ENCODE measurements at places on chromosomes 3 and 15. TPM values are rescaled to one million over a fixed set of nuclear protein-coding genes. Genes with fewer than 3 reads are reported as not detected.

CCR1 gene
- polyA plus RNA-seq = 5.9 TPM

SLC9C1 gene
- 0.12 TPM for polyA plus RNA-seq

MOBP gene
- polyA plus RNA-seq = 318 TPM

BCHE gene
- 36.0 TPM for polyA plus RNA-seq

SLCO2A1 gene
- 12.5 TPM for polyA plus RNA-seq

RSRC1 gene
- 36.7 TPM for polyA plus RNA-seq

DUOXA2 gene
- polyA plus RNA-seq = not detected

WDR93 gene
- polyA plus RNA-seq = 1.2 TPM

CHRM5 gene
- 1.2 TPM for polyA plus RNA-seq

COL6A5 gene
- 0.09 TPM for polyA plus RNA-seq

C3orf80 gene
- polyA plus RNA-seq = 4.2 TPM

SKOR1 gene
- 17.0 TPM for polyA plus RNA-seq

PRR20G gene
- polyA plus RNA-seq = not detected

BRPF1 gene
- polyA plus RNA-seq = 15.2 TPM

CDHR4 gene
- 0.59 TPM for polyA plus RNA-seq

PLIN1 gene
- 1.1 TPM for polyA plus RNA-seq

CCR2 gene
- not detected for polyA plus RNA-seq

SLC22A13 gene
- polyA plus RNA-seq = 0.42 TPM

ARNT2 gene
- polyA plus RNA-seq = 150 TPM

SEMA6D gene
- 120 TPM for polyA plus RNA-seq

CIP2A gene
- 13.8 TPM for polyA plus RNA-seq

ARHGEF3 gene
- 25.9 TPM for polyA plus RNA-seq

TMEM212 gene
- polyA plus RNA-seq = 0.57 TPM

SLC51B gene
- 1.1 TPM for polyA plus RNA-seq

ITGA11 gene
- 4.8 TPM for polyA plus RNA-seq

CFAP161 gene
- polyA plus RNA-seq = 1.4 TPM

LYZL4 gene
- not detected for polyA plus RNA-seq

DUOX1 gene
- polyA plus RNA-seq = 3.3 TPM

TSEN2 gene
- polyA plus RNA-seq = 27.2 TPM

FAM3D gene
- 0.17 TPM for polyA plus RNA-seq

SMCO1 gene
- polyA plus RNA-seq = 0.23 TPM

TTLL13 gene
- 0.51 TPM for polyA plus RNA-seq

ADAMTS9 gene
- polyA plus RNA-seq = 29.4 TPM

CTDSPL gene
- polyA plus RNA-seq = 30.2 TPM

HCN4 gene
- polyA plus RNA-seq = 7.9 TPM

ISLR gene
- 195 TPM for polyA plus RNA-seq

CELSR3 gene
- polyA plus RNA-seq = 26.1 TPM

PRR23B gene
- polyA plus RNA-seq = not detected

ITIH1 gene
- polyA plus RNA-seq = 0.15 TPM

CYP8B1 gene
- 0.08 TPM for polyA plus RNA-seq

TERC gene
- polyA plus RNA-seq = 0.90 TPM

GDPGP1 gene
- polyA plus RNA-seq = 7.8 TPM

KIF15 gene
- 12.5 TPM for polyA plus RNA-seq

IL17RB gene
- 28.0 TPM for polyA plus RNA-seq

POC1A gene
- 7.5 TPM for polyA plus RNA-seq

CRABP1 gene
- 326 TPM for polyA plus RNA-seq

DZIP1L gene
- polyA plus RNA-seq = 14.5 TPM

P2RY12 gene
- 110 TPM for polyA plus RNA-seq

LRTM1 gene
- polyA plus RNA-seq = 0.44 TPM

SAMMSON gene
- not detected for polyA plus RNA-seq

CHRNA5 gene
- polyA plus RNA-seq = 2.6 TPM

C3orf49 gene
- polyA plus RNA-seq = 2.0 TPM

DPPA2 gene
- polyA plus RNA-seq = 0.23 TPM

TGM5 gene
- polyA plus RNA-seq = not detected

MESP2 gene
- polyA plus RNA-seq = 0.25 TPM

All from spinal cord (tissue), 10 donors.